Hippocampal formation (tissue), 2 donors: ENCODE measurements at places on chromosomes 2 and 18.

- no peak for DNase-seq
Measured at GRCh38 chr18:46477425-46478011, 179.5 kb downstream of the LOXHD1 start.

GRCh38 chr2:181312515-181312927 lies 144.7 kb upstream of the ITGA4 start:
- no peak for DNase-seq

- no peak for DNase-seq
Measured at GRCh38 chr2:137454886-137455285, 509.4 kb upstream of the HNMT start.

DNA sequence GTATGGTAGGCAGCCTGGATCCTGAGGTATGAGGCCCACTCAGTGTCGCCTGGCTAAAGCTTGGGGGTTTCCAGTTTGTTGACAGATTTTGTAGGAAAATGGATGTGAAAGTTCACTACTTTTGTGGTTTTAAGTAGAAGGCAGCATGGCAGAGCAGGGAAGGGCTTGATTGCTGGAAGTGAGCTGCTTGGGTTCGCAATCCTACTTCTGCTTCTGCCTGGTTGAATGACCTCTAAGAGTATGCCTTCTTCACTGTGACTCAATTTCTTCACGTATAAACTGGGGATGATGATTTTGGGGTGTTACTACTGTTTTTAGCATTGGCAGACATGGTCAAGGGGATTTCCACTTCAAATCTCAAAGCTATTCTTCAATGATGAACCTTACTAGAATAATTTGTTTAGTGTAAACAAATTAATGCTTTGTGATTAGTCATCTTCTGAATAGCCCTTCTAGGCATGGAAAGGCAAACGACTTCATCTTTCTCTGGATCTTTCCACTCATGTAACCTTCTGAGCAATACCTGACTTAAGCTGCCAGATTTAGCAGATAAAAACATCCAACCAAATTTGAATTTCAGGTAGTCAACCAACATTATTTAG lies 13.2 kb downstream of the BMP10 start:
- DNase-seq = no peak

GRCh38 chr2:174337337-174338146 lies 2.8 kb downstream of the SP9 start:
- no peak for DNase-seq

- DNase-seq = no peak
Measured at GRCh38 chr2:157172866-157173578, 84.5 kb upstream of the GALNT5 start.

DNA sequence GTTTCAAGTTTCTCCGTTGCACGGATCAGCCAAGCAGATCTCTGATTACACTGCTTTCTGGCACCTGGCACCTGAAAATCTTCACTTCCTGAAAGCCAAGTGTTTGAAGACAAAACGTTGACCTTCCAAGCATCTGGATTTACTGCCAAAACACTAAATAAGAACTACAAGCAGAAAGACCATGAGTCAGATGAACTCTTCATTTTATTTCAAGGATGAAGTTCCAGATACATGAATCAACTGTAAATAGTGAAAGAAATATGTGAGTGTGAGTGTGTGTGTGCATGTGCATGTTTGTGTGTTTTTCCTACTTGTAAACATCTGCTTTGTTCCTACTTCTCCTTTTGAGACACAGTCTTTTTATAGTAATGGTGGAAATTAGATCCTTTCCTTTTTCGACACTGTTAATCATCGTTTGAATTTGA lies 60.0 kb upstream of the DTNA start:
- no peak for DNase-seq

DNA sequence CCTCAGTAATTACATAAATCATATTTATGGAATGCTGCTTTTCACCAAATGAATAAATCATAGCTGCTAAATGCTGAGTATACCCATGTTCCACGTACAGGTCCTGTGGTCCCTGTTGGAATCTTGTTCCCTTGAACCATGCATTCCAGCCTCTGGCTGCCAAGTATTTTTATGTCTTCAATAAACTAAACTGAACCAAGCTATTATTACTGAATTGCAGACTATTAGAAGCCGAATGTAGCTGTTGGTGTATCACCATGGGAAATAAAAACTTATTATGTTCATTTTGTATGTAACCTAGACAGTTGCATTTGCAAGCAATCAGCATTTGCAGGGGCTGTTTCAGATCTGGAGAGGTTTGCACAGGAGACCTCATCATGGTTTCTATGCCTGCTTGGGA lies 362.4 kb downstream of the ADCYAP1 start:
- DNase-seq = no peak

DNA sequence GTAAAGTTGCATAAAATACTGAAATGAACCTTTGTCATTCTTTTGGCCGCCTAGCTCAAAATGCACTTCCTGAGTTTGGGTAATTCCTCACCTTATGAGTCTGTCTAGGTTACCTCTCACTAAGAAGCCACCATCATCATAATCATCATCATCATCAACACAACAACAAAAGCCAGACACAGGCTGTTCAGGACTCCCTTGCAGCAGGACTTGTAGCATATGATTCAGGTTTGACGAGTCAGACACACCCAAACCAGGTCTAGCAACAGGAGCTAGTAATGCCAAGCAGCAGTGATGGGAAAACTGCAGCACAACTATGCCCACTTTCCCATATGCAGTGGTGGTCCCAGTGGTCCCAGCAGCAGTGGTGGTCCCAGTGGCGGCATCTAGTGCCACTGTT lies 2.8 kb upstream of the SGO2 start:
- DNase-seq = no peak

- no peak for DNase-seq
Measured at GRCh38 chr2:222319586-222320435, 21.0 kb upstream of the PAX3 start.

DNA sequence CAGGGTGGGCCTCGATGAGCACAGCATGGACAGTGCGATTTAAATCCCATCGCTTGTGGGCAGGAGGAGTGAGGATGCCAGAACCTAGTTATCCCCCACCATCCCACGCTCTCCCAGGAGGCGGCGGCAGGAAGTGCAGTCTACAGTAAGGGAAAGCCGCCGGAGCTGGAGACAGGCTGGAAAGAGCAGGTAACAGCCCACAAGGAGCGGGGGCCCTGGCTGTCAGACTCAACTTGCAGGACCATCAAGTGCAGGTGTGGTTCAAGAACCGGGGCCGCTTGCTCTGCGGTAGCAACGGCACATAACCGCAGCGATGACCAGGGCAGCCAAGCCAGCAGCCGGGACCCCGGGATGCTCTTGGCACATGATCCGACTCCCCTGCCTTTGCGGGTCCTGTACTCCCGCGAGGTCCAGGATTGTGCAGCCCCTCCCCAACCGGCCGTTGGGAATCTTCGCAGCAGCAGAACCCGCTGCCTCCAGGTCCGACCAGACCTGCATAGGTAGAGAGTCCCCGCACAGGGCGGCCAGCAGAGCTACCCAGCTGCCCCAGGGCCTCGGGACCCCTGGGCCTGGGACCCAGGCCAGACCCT lies 82.1 kb downstream of the BIN1 start:
- DNase-seq = peak; percentile 42

- no peak for DNase-seq
Measured at GRCh38 chr2:120820263-120820952, 84.7 kb downstream of the GLI2 start.

- no peak for DNase-seq
Measured at GRCh38 chr2:231294571-231295362, 96.3 kb downstream of the ARMC9 start.

DNA sequence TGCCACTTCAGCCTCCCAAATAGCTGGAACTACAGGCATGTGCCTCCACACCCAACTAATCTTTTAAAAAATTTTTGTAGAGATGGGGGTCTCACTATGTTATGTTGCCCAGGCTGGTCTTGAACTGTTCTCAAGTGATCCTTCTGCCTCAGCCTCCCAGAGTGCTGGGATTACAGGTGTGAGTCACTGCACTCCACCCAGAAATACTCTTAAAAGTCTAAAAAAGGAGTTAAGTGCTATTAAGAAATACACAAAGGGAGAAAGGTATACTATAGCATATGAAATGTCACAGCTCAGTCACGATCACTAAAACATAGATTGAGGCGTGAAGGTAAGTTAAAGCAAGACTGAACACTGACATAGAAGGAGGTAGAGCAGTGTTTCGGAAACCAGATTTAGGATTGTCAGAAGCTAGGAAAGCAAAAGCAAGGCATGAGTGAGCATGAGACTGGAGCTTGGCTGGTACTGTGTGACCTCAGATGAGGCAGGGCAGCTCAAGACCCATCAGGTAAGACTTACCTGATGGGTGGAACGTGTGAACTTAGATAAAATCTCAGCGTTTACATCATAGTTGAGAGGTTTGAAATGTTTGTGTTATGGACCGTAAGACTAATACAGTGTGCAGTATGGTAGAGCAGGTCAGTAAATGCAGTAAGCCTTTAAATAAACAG lies 9.2 kb downstream of the CCNYL1 start:
- DNase-seq = no peak

- no peak for DNase-seq
Measured at GRCh38 chr2:76870011-76870410, 652.2 kb downstream of the LRRTM4 start.

DNA sequence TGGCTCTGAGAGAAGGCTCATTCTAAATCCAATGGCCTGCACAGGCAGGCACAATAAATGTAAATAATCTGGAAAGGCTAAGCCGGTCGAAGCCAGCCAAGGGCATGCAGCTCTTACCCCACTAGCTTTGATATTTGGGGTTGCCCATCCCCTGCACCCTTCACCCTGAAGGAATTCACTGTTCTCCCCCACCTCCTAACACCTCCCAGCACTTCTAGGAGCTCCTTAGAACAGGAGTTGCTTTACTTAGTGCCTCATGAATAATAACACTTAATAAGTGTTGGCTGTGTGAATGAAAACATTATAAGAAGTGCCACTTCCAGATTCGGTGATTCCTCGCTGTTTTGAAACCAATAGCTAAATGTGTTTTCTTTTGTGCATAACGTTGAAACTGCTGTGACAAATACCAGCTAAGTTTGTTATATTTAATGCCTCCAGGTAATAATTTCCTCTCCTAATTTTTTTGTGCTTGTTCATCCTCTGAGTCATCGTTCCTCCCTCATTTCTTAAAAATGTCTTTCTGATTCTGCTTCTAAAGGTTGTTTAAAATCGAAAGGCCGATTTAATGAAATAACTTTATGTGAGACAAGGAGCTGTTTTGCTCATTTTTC lies 458.8 kb downstream of the METTL4 start:
- no peak for DNase-seq

GRCh38 chr2:240033330-240033678 lies 3.1 kb upstream of the OR6B2 start:
- no peak for DNase-seq

DNA sequence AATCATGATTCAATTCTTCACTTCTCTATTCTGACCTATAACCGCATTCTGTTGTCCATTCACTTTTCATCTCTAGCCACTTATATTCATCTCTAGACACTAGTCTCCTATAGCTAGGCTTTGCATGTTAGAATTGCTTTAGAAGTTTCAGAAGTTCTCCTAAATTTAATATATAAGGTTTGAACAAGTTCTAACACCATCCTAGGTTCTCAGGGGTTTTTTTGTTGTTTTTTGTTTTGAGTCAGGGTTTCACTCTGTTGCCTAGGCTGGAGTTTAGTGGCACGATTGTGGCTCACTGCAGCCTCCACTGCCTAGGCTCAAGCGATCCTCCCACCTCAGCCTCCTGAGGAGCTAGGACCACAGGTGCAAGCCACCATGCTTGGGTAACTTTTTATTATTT lies 19.9 kb downstream of the WDSUB1 start:
- no peak for DNase-seq

DNA sequence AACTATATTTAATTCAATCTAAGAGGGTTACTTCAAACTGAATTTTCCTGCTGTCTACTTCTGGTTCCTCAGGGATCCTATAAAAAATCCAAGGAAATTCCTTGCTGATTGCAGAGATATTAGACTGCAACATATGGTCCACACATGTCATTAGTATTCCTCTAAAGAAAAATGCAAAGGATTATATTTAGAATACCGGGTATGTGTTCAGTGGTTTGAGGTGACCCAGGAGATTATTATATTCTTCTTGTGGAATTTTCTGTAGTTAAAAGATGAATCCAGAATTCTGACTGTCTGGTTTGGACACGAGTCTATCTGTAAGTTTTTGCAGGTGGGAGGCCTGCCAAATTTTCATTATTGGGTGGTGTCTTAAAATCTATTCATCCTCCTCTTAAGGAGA lies 18.2 kb downstream of the HOXD1 start:
- DNase-seq = no peak

- peak; percentile 17 for DNase-seq
Measured at GRCh38 chr2:12456293-12457106, 260.2 kb upstream of the TRIB2 start.

GRCh38 chr2:95231723-95232122 lies 24.4 kb downstream of the ZNF892 start:
- peak; percentile 47 for DNase-seq

DNA sequence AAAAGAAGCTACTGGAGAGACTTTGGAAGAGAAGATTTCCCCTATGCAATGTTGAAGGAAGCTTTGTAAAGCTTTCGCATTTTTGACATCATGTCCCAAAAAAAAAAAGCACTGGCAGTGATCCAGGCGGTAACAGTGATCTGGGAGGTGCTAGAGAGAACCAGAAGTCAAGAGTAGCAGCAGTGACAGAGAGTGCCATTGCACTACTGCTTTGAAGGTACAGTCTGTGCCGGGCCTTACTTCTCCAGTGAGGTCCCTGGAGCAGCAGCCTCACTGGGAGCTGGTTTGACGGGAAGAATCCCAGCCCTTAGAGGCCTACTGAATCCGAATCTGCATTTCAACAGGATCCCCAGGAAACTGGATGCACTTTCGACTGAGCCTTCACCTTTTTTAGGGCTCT lies 50.9 kb upstream of the ATL2 start:
- DNase-seq = no peak

DNA sequence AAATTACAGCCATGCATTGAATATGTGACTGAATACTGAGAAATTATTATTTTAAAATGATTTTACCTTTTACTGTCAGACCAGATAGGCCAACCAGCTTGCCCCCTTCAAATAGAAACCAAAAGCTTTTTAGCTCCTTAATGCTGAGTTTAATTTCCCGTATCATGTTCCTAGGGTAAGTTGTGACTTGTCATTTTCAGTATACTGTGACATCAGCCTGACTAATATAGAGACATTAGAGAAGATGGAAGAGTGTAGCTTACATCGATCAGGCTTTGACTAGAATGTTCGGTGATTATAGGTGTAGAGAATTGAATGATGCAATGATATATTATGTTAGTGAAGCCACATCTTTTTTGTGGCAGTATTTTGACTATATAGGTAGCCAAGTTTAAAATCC lies 50.6 kb upstream of the ZEB2 start:
- no peak for DNase-seq

DNA sequence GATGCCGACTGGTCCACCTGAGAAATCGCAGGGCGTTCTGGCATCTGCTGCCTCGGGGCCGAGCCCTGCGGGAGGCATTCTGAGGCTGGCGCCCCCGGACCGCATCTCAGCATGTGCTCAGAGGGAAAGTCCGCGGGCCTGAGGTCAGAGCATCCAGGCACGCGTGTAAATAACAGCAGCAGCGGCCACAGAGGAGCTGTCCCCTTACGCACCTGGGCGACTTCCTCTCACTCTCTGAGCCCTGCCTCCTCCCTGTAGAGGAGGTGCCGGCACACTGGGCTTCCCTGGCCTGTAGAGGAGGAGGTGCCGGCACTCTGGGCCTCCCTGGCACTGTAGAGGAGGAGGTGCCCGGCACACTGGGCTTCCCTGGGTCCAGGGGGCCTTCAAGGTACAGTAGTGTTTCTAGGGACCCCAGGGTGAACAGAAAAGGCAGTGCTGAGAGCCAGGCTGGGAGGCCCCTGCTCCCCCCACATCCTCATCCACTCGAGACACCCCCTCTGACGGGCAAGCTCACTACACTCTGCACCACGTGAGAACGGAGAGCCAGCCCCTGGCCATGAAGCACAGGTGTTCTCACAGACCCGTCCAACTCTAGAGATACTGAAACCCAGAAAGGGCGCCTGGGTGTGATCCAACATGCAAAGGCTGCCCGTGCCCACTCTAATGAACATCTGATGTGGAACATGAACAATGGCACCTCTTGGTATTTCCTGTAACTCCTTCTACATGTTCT lies 263.5 kb downstream of the HDAC4 start:
- DNase-seq = no peak
